ENCODE measurements at places on chromosomes 13 and 19.

DNA sequence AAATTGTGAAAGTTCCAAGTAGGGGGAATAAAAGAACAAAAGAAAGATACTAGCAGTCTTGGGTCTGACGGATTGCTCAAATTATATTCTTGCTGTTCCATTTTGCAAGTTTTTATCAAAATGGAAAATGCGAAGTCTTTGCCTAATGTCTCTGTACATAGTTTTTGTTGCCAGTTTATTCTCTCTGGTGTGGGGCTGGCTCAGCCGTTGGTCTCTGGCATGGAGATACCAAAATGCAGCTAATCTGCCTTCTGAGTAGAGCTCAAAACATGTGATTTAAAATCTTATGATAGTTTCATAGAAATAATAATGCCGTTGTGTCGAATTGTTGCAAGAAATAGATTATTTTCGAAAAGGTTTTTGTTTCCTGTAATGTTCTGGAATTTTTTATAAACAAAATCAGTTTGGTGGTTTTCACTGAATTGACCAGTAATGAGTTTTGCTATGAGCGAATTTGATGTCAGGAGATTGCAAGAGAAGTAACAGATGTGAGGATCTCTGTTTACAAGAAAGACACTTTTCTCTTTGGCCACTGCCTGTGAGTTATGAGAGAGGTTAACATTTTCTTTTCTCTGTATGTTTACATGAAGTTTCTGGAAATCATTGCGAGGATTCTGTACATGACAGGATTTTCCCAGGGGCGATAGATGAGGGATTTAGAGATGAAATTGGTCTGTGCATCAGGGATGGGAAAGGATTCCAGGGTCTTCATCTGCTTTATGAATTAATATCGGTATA is 147.0 kb downstream of the DCT start:
- DNase-seq = no peak

DNA sequence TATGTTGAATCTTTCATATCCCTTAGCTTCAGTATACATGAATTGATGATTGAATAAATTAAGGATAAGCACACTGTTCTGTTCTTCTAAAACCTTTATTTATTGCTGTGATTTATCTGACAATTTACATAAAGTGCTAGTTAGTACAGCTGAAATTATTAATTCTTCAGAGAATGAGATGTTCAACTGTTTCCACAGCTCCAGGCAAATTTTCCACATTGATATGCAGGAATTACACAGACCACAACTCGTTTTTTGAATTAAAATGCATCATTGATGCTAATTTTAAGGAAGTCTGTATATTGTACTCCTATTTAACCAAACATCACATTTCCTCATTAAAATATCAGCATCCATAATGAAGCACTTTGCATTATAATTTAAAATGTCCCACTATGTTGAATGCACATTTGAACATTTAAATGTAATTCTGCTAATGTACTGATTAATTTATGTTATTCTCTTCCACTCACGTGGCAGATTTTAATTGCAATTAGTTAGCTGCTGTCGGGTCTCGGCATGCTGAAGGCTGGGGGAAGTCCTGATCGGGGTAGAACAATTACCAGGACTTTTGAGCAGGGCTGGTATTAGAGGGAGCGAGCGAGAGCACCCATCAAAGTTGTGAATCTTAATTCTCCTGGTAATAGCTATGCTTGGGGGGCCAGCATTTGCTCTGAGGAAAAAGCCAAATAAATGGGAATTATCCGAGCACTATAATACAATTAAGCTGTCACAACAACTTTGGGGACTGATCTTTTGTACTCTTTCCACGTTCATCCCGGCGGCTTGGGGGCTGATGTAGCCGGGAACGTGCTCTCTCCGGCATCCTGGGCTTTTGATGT is 136.7 kb upstream of the TMTC4 start:
- DNase-seq = no peak

- DNase-seq = no peak
Observed at GRCh38 chr13:78830508-78830907, 171.6 kb upstream of the OBI1 start.

GRCh38 chr13:104694397-104694796 is 1628.2 kb upstream of the SLC10A2 start:
- DNase-seq = no peak

DNA sequence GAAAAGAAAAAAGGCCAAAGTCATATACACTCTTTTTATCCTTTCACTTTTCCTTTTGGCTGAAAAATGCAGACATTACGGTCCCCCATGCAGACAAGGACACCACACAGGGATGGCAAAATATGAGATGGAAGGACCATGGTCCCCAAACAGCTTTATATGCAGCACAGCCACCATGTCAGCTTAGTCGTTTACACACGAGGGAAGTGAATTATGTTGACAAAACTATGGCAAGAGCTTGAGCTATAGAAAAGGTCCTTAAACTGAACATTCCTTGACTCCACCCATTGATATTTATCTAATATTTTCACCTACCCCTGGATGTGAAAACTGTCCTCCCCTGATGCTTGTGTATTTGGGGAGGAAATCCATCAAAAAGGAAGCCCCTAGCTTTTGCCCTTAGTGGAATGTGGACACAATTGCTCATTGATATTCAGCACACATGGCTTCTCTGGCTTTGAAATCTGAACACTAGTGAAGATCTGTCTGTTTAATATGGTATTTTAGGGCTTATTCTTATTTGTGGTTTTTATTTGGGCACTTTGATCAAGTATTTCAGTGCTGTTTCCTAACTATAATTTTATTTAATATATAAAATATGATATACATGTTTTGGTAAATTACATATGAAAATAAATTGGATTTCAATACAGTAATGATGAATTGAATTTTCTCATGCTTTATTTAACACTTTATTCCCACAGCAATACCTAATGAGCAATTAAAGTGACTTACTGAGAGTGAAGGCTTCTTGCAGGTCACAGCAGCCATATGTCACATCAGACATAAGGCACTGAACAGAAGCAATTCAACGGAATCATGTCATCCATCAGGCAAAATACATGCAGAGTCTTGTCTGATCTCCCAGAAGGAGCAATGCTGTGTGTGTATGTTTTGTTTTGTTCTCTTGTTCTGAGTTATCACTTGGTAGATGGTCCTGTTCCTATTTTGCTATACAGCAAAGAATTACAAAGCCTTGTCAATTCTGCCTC is 6.8 kb upstream of the GTF2F2 start:
- DNase-seq = no peak

Measured in kidney tubule cell (primary cell).